Activated CD8-positive, alpha-beta T cell treated with anti-CD3 and anti-CD28 coated beads, Interleukin-2, amount 10 ng/mL, durations not matched to agents 7 days and 5 days (primary cell): ENCODE measurements at places on chromosomes 16 and 17. TPM values are rescaled to one million over a fixed set of nuclear protein-coding genes. Genes with fewer than 3 reads are reported as not detected.

- no peak for DNase-seq
These were observed 45.4 kb downstream of the HNF1B start for GRCh38 chr17:37699285-37699973.

DNA sequence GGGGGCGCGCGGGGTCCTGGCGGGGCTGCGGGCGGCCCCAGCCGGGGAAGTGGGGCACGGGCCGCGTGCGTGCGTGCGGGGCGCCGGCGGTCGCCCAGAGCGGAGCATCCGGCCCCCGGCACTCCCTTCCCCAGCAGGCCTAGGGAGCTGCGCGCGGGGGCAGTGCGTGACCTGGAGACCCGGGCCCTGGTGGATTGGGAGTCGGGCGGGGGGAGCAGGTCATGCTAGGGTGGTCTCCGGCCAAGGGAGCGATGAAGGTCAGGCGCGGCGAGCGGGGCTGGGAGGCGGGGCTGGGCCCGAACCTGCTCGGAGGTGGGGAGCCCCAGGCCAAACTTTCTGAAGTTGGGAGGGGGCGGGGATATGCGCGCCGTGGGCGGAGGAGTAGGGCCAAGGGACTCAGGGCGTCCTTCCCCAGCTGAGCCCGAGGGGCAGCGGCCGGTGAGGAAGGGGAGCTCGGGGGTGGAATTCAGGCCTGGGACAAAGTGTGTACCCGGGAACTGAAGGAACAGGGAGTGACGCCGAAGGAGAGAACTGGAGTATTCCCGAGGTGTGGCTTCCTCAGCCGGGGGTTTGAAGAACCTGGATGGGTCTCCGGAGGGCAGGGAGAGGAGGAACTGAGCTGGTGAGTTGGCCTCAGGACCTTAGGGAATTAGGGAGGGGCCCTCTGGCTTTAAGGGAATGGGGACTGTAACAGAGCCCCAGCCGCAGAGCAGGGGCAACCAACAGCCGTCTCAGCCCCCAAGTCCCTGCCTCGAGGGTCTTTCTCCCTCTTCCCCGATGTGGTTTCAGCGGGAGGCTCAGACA is 589 bp downstream of the XYLT2 start:
- peak; percentile 64 for DNase-seq

- no peak for DNase-seq
These were observed 15.0 kb upstream of the CACNG4 start for GRCh38 chr17:66949501-66949900.

DNA sequence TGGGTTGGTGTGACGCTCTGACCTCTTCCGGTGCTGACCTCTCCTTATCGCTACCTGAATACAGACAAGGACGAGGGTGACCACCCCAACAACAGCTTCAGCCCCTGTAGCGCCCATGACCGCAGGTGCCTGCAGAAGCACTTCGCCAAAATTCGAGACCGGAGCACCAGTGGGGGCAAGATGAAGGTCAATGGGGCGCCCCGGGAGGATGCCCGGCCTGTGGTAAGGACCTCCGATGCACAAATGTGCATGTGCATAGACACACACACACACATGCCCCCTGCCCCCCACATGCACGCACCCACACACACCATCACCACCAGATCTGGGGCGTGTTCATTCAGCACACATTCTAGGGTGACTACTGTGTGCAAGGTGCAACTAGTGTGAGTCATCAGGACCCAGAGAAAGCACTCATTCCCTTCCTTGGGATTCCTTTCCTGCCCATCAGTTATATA is 9.7 kb downstream of the IGFBP4 start:
- no peak for DNase-seq

- DNase-seq, result no peak
These were observed 73.2 kb upstream of the MRTFB start for GRCh38 chr16:13997933-13998332.

- no peak for DNase-seq
These were observed 201.5 kb upstream of the N4BP1 start for GRCh38 chr16:48811478-48811877.

GRCh38 chr16:49657736-49658465 is 198.0 kb downstream of the ZNF423 start:
- DNase-seq, result no peak

GRCh38 chr17:34219405-34219804 is 35.7 kb upstream of the CCL2 start:
- no peak for DNase-seq

GRCh38 chr17:52030052-52030451 is 128.5 kb downstream of the CA10 start:
- DNase-seq, result no peak

GRCh38 chr16:19138601-19139000 is 24.8 kb downstream of the ITPRIPL2 start:
- no peak for DNase-seq

- DNase-seq, result no peak
These were observed 23.2 kb upstream of the SPNS2 start for GRCh38 chr17:4475463-4475862.

DNA sequence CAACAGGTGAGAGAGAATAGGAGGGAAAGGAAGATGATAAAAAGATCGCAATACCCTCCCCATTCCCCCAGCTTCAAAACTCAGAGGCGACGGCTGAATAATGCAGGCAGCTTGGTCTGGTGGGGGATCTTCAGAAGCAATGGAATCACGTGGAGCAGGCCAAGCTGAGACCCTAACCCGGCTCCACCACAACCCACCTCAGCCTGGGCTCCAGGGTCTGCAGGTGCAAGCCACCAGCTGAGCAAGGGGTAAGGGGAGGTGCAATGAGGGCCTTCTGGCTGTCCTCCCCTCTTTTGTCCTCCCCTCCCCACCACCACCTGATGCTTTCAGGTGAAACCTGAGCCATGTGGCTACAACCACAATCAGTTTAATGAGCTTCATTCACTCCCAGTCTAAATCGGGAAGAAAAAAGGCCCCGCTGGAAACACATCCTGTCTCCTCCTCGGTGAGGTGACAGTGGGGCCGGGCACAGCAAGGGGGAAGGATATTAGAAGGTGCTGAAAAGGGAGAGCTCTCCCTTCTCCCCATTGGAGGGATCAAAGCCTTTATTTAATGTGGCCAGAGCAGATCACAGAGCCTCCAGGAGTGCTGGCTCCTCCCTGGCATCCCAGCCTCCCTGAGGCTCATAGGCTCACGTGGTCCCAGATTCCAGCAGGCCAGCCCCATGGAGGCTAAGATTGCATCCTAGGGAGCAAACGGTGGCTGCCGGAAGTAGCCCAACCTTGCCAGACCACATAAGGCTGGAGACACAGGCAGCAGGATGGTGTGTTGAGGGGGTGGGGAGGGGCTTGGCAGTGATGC is 261.0 kb downstream of the SOX9 start:
- DNase-seq, result no peak

The ALOX12 gene
- total RNA-seq, result not detected

The IRX3 gene
- total RNA-seq, result not detected

The COPZ2 gene
- total RNA-seq, result 5.1 TPM

The KRT14 gene
- not detected for total RNA-seq

The TNP2 gene
- not detected for total RNA-seq

The CCL17 gene
- total RNA-seq, result 0.50 TPM

The ACBD4 gene
- 12.5 TPM for total RNA-seq

The GINS2 gene
- 51.3 TPM for total RNA-seq

The ARL5C gene
- not detected for total RNA-seq
